Globus pallidus (tissue), 1 donor: ENCODE measurements at places on chromosomes 12 and 14.

DNA sequence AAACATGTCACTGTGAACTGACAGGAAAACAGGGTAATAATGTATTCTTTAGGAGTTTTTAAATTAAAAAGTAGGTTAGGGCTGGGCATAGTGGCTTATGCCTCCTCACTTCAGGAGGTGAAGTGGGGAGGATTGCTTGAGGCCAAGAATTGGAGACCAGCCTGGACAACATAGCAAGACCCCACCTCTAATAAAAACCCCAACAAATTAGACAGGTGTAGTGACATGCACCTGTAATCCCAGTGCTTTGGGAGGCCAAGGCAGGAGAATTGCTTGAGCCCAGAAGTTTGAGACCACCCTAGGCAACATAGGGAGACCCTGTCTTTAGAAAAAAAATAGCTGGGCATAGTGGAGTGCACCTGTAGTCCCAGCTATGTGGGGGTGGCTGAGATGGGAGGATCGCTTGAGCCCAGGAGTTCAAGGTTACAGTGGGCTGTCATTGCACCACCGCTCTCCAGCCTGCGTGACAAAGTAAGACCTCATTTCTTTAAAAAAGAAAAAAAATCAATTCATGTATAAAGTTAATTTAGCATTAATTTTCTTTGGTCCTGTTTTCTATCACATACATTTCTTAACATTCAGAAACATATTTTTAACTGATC, 20.4 kb downstream of the FBXO34 start:
- no peak for DNase-seq

DNA sequence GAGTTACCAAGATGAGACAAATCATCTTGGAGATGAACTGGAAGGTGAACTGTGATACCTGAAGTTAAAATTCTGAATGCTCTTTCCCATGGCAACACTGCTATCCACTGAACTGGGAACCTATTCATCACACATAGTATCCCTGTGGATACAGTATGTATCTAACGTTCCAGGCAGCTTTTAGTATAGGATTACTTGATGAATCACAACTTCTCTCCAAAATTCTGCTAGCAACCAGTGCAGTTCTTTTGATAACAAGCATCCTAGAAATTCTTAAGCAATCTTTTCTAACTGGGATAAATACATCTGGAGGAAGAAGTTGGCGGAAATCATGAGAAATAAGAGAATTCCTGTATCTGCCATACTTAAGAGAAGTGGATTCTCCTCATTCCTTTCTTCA, 66.4 kb downstream of the PAWR start:
- no peak for DNase-seq

DNA sequence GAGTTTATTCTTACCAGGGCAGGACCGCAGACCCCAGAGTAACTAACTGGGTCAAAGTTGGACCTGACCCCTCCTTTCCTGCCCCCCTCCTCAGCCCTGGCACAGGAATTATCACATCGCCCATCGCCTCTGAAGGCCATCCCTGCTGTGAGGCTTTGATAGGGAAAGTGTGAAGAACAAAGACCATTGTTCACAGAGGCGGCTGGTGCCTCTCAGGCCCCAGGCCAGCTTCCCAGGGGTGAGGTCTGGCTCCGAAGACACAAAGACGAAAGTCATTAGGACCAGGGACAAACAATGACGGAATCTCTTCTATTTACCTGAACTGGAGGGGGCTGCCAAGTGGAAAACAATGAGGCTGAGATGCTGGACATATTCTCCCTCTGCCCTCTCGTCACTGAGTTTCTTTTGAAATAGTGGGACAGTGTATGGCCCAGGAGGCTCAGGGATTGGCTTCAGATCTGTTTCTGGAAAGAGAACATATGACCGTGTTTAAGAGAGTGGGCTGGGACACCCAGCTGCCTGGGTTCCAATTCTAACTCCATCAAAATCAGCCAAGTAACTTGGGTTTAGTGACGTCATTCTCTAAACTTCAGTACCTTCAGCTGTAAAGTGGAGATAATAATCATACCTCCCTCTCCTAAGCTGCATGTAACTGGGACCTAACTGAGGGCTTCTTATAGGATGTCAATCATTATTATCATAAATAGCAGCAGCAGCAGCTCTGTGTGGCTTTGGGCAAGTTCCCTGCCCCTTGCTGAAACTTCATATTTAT, 769.4 kb downstream of the MED13L start:
- peak; percentile 92 for DNase-seq

DNA sequence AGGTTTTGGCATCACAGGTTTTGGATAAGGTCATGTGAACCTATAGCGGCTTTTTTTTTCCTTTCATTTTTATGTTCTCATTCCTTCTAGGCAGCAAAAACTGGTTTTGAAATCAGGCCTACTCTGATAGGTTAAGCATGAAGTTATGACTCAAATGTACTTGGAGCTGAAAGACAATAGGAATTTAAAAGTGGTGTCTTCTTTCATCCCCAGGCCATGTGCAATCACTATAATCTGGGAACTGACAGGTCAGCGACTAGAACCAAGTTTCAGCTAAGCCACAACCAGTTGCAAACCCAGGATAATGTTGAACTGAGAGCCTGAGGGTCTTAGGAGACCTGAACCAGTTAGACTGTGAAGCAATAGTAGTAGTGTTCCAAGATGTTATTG, 74.3 kb downstream of the ANO6 start:
- no peak for DNase-seq

GRCh38 chr12:54437243-54437642, 18.2 kb upstream of the ITGA5 start:
- DNase-seq = no peak
